ENCODE measurements at places on chromosomes 16 and 17. TPM values are rescaled to one million over a fixed set of nuclear protein-coding genes. Genes with fewer than 3 reads are reported as not detected.

The NLGN2 gene
- 9.5 TPM for total RNA-seq

DNA sequence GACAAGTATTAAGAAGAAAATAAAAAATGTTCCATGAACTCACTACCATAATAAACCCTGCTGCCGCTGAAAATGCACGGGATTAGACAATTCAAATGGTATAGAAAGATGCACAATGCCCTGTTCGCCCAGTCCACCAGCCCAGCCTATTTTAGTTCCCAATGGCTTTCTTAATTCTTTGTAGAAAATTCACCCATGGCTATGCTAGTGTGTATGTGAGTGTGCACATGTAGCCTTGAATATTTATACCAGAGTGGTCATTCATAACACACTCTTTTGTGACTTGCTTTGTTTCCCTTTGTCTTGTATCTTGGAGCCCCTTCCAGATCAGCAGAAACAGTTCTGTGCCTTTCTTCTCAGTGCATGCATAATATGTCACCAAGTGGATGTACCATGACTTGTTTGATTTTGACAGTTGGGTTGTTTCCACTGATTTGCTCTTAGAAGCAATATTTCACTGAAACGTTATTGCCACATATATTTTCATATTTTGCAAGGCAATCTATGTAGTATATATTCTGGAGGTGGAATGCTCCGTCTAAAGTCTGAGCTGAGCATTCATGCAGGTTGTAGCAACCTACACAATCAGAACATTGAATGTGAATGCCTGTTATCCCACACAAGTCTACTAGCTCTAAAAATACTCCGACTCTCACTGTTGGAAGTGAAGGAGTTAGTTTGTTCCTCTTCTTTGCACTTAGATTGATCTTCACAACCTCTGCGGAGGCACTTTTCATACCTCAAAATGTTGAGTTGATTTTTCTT lies 383.0 kb upstream of the EEF2KMT start:
- no peak overlapping the region for H3K4me3 ChIP-seq
- no peak overlapping the region for H3K27ac ChIP-seq
- no peaks in the 10 kb centered on the region for H3K27me3 ChIP-seq
- DNase-seq: no peak

DNA sequence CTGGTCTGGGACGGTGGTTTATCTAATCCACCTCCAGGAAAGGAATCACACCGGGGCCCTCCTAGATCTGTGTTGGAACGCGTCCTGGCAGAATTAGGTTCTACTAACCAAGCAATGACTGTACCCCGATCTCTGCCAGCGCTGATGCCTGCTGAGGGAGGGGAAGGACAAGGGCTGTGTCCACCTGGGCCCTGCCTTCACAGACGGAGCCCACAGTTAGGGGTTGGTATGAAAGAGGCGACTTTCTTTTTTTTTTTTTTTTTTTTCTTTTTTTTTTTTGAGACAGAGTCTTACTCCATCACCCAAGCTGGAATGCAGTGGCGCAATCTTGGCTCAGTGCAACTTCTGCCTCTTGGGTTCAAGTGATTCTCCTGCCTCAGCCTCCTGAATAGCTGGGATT lies 9.9 kb upstream of the KRT19 start:
- no peaks in the 10 kb centered on the region for H3K27me3 ChIP-seq
- no peaks in the 10 kb centered on the region for H3K36me3 ChIP-seq
- no peak for DNase-seq

DNA sequence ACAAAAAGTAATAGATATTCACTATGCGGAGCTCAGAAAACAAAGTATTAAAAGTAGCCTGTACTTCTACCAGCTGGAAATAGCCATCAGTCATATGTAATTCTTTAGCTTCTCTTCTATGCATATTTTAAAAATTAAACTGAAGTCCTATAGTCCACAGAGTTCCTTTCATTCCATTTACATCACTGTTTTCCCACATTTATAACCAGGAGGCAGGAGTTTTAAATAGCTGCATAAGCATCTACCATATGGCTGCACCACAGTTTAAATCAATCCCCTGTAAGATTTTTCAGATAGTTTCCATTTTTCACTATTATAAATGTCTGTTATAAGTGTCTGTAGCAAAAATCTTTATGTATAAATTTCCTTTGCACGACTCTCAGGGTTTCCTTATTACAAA lies 45.1 kb downstream of the ZFHX3 start:
- H3K4me1 ChIP-seq: peaks cover 31% of the 10 kb centered on the region
- no peaks in the 10 kb centered on the region for H3K27me3 ChIP-seq
- H3K36me3 ChIP-seq: no peaks in the 10 kb centered on the region
- H3K4me3 ChIP-seq: no peak overlapping the region

- no peak overlapping the region for H3K27ac ChIP-seq
- peak; percentile 74 for DNase-seq
- no peak overlapping the region for H3K4me3 ChIP-seq
Observed at GRCh38 chr17:80720610-80721577, 176.3 kb downstream of the RPTOR start.

- peak; percentile 49 for DNase-seq
- H3K27me3 ChIP-seq: no peaks in the 10 kb centered on the region
- peak overlapping the region; percentile 81 for H3K4me3 ChIP-seq
- H3K27ac ChIP-seq: no peak overlapping the region
Observed at GRCh38 chr17:32341141-32341856, 674 bp downstream of the C17orf75 start.

- no peaks in the 10 kb centered on the region for H3K27me3 ChIP-seq
- no peak for DNase-seq
- peaks cover 21% of the 10 kb centered on the region for H3K36me3 ChIP-seq
- peaks cover 19% of the 10 kb centered on the region for H3K4me1 ChIP-seq
- H3K27ac ChIP-seq: no peak overlapping the region
Observed at GRCh38 chr16:65101009-65101408, 20.9 kb downstream of the CDH11 start.

Data from GM23248 (cell line).